Liver (tissue), 10 donors: ENCODE measurements at places on chromosomes 3 and 15.
A peak's percentile ranks its signal among the peaks of the same experiment; 100 is the strongest.

GRCh38 chr15:99963976-99964375 is 230.7 kb upstream of the LYSMD4 start:
- no peak overlapping the region for H3K4me3 ChIP-seq
- H3K36me3 ChIP-seq, result no peaks in the 10 kb centered on the region
- no peak for DNase-seq
- H3K27me3 ChIP-seq, result no peaks in the 10 kb centered on the region
- H3K4me1 ChIP-seq, result no peaks in the 10 kb centered on the region
- no peak overlapping the region for H3K27ac ChIP-seq

GRCh38 chr3:148723631-148724030 is 25.9 kb downstream of the AGTR1 start:
- H3K27me3 ChIP-seq, result no peaks in the 10 kb centered on the region
- H3K4me1 ChIP-seq, result peaks cover 23% of the 10 kb centered on the region
- H3K4me3 ChIP-seq, result no peak overlapping the region
- no peak overlapping the region for H3K27ac ChIP-seq
- no peak for DNase-seq

GRCh38 chr3:43194490-43195114 is 88.7 kb upstream of the POMGNT2 start:
- no peak overlapping the region for H3K27ac ChIP-seq
- H3K36me3 ChIP-seq, result no peaks in the 10 kb centered on the region
- no peak overlapping the region for H3K4me3 ChIP-seq
- H3K27me3 ChIP-seq, result no peaks in the 10 kb centered on the region
- no peaks in the 10 kb centered on the region for H3K4me1 ChIP-seq
- DNase-seq, result no peak

GRCh38 chr3:179196098-179196497 is 47.9 kb downstream of the PIK3CA start:
- no peaks in the 10 kb centered on the region for H3K36me3 ChIP-seq
- DNase-seq, result no peak
- H3K27ac ChIP-seq, result no peak overlapping the region
- H3K4me3 ChIP-seq, result no peak overlapping the region
- no peaks in the 10 kb centered on the region for H3K27me3 ChIP-seq
- H3K4me1 ChIP-seq, result no peaks in the 10 kb centered on the region

DNA sequence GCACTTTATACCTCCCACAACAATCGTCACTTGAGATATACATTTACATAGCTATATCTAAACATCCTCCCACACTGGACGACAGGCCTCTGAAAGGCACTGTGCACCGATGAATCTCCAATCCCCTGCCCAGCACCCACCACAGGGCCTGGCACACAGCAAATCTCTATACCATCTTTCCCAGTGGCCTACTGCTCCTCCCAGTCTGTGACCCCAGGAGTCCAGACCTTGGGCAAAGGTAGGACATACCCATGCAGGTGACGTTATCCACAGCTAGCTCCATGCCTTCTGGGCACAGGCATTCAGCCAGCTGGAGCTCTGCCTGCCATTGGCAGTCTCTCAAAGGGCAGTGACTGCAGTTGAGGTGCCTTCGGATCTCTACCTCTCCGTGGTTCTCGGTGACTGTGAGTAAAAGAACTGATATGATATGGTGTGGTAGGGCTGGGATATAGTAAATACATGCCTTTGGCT is 5.8 kb downstream of the LTK start:
- H3K27me3 ChIP-seq, result no peaks in the 10 kb centered on the region
- H3K36me3 ChIP-seq, result no peaks in the 10 kb centered on the region
- H3K4me3 ChIP-seq, result no peak overlapping the region
- peaks cover 14% of the 10 kb centered on the region for H3K4me1 ChIP-seq

GRCh38 chr3:184327171-184327570 is 10.2 kb upstream of the FAM131A start:
- no peaks in the 10 kb centered on the region for H3K27me3 ChIP-seq
- DNase-seq, result no peak
- peaks cover 8% of the 10 kb centered on the region for H3K4me1 ChIP-seq
- H3K27ac ChIP-seq, result no peak overlapping the region

GRCh38 chr3:134081211-134081610 is 51.5 kb upstream of the SLCO2A1 start:
- no peak overlapping the region for H3K27ac ChIP-seq
- H3K4me1 ChIP-seq, result no peaks in the 10 kb centered on the region
- H3K4me3 ChIP-seq, result no peak overlapping the region

GRCh38 chr3:60650171-60650570 is 601.1 kb downstream of the FHIT start:
- no peak overlapping the region for H3K27ac ChIP-seq
- no peak overlapping the region for H3K4me3 ChIP-seq
- no peaks in the 10 kb centered on the region for H3K4me1 ChIP-seq
- H3K36me3 ChIP-seq, result no peaks in the 10 kb centered on the region
- no peak for DNase-seq

DNA sequence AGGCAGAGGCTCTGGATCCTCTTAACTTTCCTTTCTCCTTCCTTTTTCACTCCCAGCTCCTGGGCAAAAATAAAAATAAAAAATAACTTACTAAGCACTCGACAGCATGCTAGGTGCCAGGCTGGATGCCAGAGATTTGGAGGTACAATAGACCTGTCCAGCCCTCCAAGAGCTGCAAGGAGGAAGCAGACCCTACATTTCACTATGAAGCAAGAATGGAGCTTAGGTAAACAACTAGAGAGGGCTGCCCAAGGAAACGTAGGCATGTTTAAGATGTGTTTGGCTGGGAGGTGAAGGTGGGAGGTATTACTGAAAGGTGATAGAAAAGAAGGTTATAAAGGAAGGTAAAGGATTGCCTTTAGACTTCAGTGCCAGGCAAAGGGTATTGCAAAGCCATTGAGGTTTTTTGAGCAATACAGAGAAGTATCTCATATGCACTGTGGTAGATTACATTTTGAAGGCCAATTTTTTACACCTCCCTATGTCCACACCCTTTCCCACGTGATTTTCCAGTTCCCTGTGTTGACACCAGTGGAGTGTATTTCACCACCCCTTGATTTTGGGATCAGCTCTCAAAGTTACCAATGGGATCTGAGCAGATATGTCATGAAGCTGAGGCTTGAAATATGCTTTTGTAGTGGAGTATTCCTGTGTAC is 69.1 kb downstream of the DCLK3 start:
- no peak overlapping the region for H3K27ac ChIP-seq
- H3K36me3 ChIP-seq, result no peaks in the 10 kb centered on the region

DNA sequence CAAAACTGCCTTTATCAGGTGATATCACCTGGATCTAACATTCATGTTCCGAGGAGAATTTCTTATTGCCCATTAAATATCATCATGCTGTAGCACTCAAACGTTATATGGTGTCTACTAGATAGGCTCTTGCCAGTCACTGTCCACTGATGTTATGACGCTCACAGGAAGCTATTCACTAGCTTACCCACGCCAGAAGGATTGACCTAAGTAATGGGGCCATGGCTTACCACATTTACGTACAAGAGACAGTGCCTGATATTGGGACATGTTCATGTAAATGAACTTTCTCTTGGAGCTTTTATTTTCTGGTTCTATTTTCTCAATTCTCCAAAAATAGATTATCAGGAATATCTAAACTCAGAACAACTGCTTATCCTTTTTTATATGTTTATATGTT is 91.7 kb upstream of the NAALADL2 start:
- H3K36me3 ChIP-seq, result no peaks in the 10 kb centered on the region
- no peaks in the 10 kb centered on the region for H3K27me3 ChIP-seq
- H3K4me3 ChIP-seq, result no peak overlapping the region

- no peak overlapping the region for H3K27ac ChIP-seq
- H3K4me1 ChIP-seq, result no peaks in the 10 kb centered on the region
- no peaks in the 10 kb centered on the region for H3K27me3 ChIP-seq
- no peaks in the 10 kb centered on the region for H3K36me3 ChIP-seq
Measured at GRCh38 chr3:5267889-5268288, 80.4 kb downstream of the EDEM1 start.

- no peak for DNase-seq
- no peak overlapping the region for H3K27ac ChIP-seq
- no peaks in the 10 kb centered on the region for H3K4me1 ChIP-seq
- H3K4me3 ChIP-seq, result no peak overlapping the region
- H3K27me3 ChIP-seq, result no peaks in the 10 kb centered on the region
Measured at GRCh38 chr3:18370672-18371071, 54.5 kb downstream of the SATB1 start.

- no peaks in the 10 kb centered on the region for H3K36me3 ChIP-seq
- peak overlapping the region; percentile 13 for H3K4me3 ChIP-seq
- peaks cover 6% of the 10 kb centered on the region for H3K4me1 ChIP-seq
- no peaks in the 10 kb centered on the region for H3K27me3 ChIP-seq
- peak; percentile 46 for DNase-seq
- no peak overlapping the region for H3K27ac ChIP-seq
Measured at GRCh38 chr3:42247576-42248027, 18.4 kb downstream of the CCK start.

GRCh38 chr15:78944202-78944625 is 632 bp downstream of the CTSH start:
- no peak for DNase-seq
- H3K4me1 ChIP-seq, result peaks cover 3% of the 10 kb centered on the region
- H3K27ac ChIP-seq, result peak overlapping the region; percentile 83
- H3K27me3 ChIP-seq, result no peaks in the 10 kb centered on the region
- peak overlapping the region; percentile 81 for H3K4me3 ChIP-seq

- no peaks in the 10 kb centered on the region for H3K36me3 ChIP-seq
- H3K27me3 ChIP-seq, result peaks cover 2% of the 10 kb centered on the region
- no peak for DNase-seq
- H3K4me1 ChIP-seq, result no peaks in the 10 kb centered on the region
- no peak overlapping the region for H3K4me3 ChIP-seq
- H3K27ac ChIP-seq, result no peak overlapping the region
Measured at GRCh38 chr15:53976844-53977392, 1.3 kb upstream of the UNC13C start.

- H3K4me3 ChIP-seq, result no peak overlapping the region
- H3K4me1 ChIP-seq, result peaks cover 9% of the 10 kb centered on the region
- H3K27ac ChIP-seq, result no peak overlapping the region
- no peak for DNase-seq
- H3K36me3 ChIP-seq, result peaks cover 7% of the 10 kb centered on the region
- no peaks in the 10 kb centered on the region for H3K27me3 ChIP-seq
Measured at GRCh38 chr3:124856677-124857076, 30.5 kb downstream of the ITGB5 start.

DNA sequence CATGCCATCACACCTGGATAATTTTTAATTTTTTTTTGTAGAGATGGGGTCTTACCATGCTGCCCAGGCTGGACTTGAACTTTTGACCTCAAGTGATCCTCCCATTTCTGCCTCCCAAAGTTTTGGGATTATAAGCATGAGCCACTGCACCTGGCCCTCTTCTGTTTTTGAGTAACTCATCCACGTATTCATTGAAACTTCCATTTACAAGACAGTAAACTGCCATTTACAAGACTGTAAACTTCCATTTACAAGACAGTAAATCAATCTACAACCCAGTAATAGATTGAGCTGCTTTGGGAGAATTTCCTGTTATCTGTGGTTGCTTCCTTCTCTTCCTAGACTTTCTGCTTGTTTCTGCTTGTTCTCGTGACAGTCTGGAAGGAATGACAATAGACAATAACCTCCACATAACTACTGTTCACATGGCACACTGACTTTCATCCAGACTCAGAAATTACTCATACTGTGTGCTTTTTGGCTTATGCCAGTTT is 114.7 kb upstream of the CCNL1 start:
- H3K27ac ChIP-seq, result no peak overlapping the region
- DNase-seq, result no peak
- H3K27me3 ChIP-seq, result no peaks in the 10 kb centered on the region
- no peaks in the 10 kb centered on the region for H3K36me3 ChIP-seq
- no peaks in the 10 kb centered on the region for H3K4me1 ChIP-seq

- H3K27ac ChIP-seq, result no peak overlapping the region
- DNase-seq, result no peak
- H3K27me3 ChIP-seq, result no peaks in the 10 kb centered on the region
- peaks cover 24% of the 10 kb centered on the region for H3K4me1 ChIP-seq
- H3K36me3 ChIP-seq, result peaks cover 6% of the 10 kb centered on the region
Measured at GRCh38 chr3:48848816-48849515, 1.3 kb upstream of the PRKAR2A start.

- peaks cover 38% of the 10 kb centered on the region for H3K4me1 ChIP-seq
- no peak overlapping the region for H3K4me3 ChIP-seq
- H3K27me3 ChIP-seq, result no peaks in the 10 kb centered on the region
- DNase-seq, result no peak
- H3K36me3 ChIP-seq, result no peaks in the 10 kb centered on the region
- no peak overlapping the region for H3K27ac ChIP-seq
Measured at GRCh38 chr3:58540176-58540858, 3.3 kb upstream of the ACOX2 start.

DNA sequence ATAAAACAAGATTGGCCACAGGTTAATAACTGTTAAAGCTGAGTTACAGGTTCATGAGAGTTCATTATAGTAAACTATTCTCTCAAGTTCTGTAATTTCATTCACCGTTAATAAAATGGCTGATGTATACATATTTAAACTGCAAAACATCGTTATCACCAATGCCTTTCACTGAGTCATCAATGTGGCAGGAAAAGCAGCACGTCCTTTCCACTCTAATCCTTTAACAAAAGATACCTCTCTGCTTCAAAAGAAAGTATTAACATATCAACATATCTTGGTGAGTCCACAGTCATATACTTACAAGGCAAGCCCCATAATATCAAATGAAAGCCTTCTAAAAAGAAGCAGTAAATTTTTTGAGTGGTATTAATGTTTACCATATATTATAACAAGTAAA is 54.5 kb downstream of the UACA start:
- no peak for DNase-seq
- H3K4me1 ChIP-seq, result peaks cover 7% of the 10 kb centered on the region
- no peak overlapping the region for H3K27ac ChIP-seq
- no peaks in the 10 kb centered on the region for H3K27me3 ChIP-seq
- no peaks in the 10 kb centered on the region for H3K36me3 ChIP-seq
- no peak overlapping the region for H3K4me3 ChIP-seq

- no peaks in the 10 kb centered on the region for H3K4me1 ChIP-seq
- no peak overlapping the region for H3K4me3 ChIP-seq
- peak; percentile 41 for DNase-seq
Measured at GRCh38 chr15:70584838-70585706, 178.3 kb downstream of the UACA start.

DNA sequence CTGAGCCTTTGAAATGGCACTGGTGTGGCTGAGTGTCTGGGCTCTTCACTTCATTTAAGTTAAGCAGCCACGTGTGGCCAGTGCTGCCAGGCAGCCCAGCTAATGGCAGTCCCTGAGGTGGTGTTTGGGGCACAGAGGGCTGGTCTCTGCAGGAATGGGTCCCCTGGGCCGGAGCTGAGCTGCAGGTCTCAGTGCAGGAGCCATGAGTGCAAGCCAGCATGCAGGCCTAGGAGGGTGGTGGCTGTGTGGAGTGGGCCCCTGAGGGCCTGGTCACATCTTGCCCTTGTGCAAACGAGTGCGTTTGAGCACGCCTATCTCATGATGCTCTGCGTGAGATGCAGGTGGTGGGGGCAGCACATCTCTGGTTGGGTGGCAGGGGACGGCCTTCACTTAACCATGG is 48.9 kb downstream of the PLXNA1 start:
- DNase-seq, result no peak
- no peaks in the 10 kb centered on the region for H3K4me1 ChIP-seq
- no peak overlapping the region for H3K27ac ChIP-seq
- H3K4me3 ChIP-seq, result no peak overlapping the region

GRCh38 chr3:23826382-23827064 is 20.8 kb downstream of the UBE2E1 start:
- no peak for DNase-seq
- H3K27me3 ChIP-seq, result no peaks in the 10 kb centered on the region
- H3K4me3 ChIP-seq, result no peak overlapping the region
